Tibial nerve (tissue), 4 donors: ENCODE measurements at places on chromosomes 12 and 14.

DNA sequence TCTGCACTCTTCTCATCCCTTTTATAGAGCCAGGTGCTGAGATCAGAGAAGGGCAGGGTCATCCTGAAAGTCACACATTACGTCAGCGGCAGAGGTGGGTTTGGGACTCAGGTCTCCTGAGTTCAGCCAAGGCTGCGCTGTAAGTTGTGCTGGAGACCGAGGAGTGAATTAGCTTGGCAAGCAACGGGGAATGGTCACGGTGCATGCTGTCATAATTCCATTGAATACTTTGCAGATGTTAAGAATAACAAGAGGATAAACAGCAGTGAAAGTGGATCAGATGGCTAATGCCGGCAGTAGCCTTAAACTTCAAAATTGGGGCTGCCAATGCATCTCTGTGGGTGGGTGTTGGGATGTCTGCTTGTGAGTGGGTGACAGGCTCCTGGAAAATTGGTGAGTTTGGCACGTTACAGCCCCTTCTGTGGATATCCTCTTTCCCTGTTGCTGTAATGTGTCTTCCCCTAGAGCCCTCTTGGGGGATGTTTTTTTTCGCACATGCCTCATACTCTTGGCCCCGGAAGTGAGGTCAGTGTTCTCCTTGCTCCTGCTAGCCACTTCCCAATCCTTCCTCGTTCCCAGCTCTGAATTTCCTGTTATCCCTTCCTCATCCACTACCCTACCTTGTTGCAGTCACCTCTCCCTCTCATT, 287.1 kb upstream of the SRRM4 start:
- H3K4me3 ChIP-seq, result no peak overlapping the region
- H3K27me3 ChIP-seq, result no peaks in the 10 kb centered on the region
- DNase-seq, result no peak
- no peak overlapping the region for H3K27ac ChIP-seq

DNA sequence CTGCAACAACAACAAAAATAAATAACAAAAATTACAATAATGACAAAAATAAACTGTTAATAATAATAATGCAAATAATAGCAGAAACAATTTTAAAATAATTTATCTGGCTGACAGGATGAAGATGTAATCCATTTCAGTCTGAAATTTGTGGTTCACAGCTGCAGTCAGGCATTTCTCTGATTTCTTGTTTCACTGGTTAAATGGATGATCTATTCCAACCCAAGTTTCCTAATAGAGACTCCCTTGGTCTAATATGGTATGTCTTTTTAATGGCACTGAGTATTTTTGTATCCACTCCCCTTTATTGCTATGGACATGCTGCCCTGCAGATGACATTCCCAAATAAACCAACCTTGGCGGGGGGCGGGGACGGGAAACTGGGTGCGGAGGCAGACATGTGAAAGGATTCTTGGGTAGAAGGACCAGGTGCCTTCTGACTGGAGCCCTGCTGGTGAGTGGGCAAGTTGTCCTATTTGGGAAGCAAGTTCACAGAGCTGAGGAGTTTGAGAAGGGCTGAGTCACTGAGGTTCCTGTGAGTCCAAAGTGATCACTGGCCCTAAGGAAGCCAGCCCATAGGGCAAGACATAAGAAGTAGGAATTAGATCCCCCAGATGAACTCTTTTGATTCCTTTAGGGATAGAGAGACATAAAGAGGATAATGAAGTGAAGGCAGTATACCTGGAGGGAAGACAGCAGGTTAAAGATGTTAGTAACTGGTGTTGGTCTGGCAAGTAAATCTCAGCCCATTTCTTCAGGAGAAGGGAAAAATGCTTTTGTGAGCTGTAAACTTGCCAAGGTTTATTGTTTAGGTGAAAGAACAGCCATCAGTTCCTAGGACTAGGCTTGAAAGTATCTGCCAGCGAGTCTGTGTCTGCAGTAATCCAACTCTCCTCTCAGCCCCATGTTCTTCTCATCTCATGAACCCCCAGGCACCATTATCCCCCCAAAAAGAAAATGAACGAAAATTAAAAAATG, 14.5 kb downstream of the FOXG1 start:
- H3K4me3 ChIP-seq, result no peak overlapping the region
- no peaks in the 10 kb centered on the region for H3K27me3 ChIP-seq
- H3K36me3 ChIP-seq, result no peaks in the 10 kb centered on the region
- no peak for DNase-seq

DNA sequence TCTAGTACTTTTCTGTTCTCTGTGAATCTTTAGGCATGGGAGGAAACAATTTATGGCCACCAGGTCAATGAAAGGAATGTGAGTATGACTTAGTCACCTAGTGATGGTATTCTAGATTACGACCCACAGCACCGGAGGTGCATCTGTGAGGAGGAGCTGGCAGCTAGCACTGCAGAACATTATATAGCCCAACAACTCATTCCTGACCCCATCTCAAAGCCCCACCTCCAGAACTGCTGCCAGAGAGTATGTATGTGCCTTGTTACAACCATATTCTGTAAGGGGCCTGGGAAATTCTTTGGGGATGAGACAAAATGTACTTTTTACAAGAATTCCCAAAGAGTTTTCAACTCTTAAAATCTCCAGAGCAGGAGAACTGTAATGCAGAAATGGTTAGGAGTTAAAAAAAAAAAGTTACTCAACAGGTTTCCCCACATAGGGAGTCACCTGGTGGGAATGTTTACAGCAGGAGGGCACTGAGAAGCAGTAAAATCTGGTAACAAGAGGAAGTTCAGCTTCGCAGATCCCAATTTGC, 34.9 kb upstream of the CERS5 start:
- peaks cover 79% of the 10 kb centered on the region for H3K36me3 ChIP-seq
- no peak overlapping the region for H3K27ac ChIP-seq
- no peaks in the 10 kb centered on the region for H3K4me1 ChIP-seq

DNA sequence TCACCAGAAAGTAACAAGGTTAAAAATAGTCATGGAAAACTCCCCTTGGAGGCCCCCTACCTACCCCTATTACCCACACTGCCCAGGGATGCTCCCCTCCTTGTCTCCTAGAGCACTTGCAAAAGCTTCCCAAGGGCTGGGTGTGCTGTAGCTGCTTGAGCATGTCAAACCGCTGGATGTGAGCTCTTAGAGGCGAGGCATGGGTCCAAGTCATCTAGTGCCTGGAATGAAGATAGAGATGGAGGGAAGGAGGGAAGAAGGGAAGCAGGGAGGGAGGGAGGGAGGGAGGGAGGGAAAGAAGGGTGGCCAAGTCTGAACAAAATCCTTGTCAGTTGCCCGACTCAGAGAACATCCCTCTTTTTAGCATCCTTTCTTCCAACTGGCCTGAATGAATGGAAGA, 43.1 kb downstream of the LTBP2 start:
- H3K27ac ChIP-seq, result no peak overlapping the region
- no peaks in the 10 kb centered on the region for H3K27me3 ChIP-seq
- H3K4me3 ChIP-seq, result no peak overlapping the region
- H3K36me3 ChIP-seq, result no peaks in the 10 kb centered on the region

DNA sequence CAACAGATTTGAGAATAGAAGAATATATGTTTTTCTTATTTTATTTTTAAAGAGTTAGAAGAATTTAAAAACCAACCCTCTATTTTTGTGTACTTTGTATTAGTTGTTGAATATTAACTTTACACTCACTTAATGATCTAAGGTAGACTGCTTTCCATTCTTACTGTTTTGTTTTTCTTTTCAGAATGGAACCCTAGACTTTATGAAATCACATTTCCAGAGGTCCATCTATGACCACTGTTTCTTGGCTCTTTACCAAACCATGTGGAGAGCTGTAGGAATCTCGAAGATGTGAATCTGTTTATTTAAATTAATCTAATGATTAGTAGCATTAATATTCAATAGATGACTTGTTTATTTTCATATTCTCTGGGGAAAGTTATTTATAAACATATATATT, 7.2 kb upstream of the PIK3C2G start:
- no peaks in the 10 kb centered on the region for H3K4me1 ChIP-seq
- no peak overlapping the region for H3K4me3 ChIP-seq
- H3K27me3 ChIP-seq, result no peaks in the 10 kb centered on the region
- no peaks in the 10 kb centered on the region for H3K36me3 ChIP-seq
- DNase-seq, result no peak

GRCh38 chr14:90302529-90303303, 29.0 kb downstream of the NRDE2 start:
- DNase-seq, result no peak
- no peak overlapping the region for H3K4me3 ChIP-seq
- peaks cover 7% of the 10 kb centered on the region for H3K4me1 ChIP-seq
- H3K36me3 ChIP-seq, result peaks cover 6% of the 10 kb centered on the region

DNA sequence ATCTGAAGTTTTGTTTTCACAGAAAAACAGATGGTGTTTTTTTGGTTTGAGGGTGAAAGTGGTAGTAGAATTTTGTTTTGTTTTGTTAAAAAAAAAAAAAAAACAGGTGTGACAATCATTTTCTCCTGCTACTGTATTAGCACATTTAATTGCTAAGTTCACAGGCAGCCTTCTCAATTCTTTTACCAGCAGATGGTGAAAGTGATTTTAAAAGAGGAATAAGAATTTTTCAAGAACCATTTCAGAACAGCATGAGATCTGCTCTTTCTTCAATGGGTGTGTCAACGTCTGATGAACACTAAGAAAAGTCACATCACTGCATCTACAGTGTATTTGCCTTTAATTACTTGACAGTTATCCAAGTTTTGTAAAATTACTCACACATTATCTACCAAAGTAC, 303.7 kb upstream of the USP15 start:
- no peaks in the 10 kb centered on the region for H3K27me3 ChIP-seq
- H3K4me1 ChIP-seq, result no peaks in the 10 kb centered on the region
- no peak for DNase-seq
- no peak overlapping the region for H3K4me3 ChIP-seq

DNA sequence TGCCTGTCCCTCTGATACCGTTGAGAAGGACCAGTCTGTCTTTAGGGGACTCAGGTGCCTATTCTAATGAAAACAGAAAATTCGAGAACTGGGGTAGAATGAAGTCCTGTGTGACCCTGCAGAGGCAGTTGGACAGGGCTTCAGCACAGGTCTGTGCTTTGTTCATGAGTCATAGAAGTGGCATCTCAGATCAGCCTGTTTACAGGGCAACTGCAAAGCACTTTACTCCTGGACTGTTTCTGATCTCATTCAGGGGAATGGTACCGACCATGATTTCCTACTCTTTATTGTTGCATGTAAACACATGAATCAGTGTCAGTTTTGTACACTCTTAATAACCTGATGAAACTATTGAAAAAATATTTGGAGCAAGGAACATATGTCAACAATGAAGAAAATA, 1517.0 kb downstream of the AACS start:
- H3K27me3 ChIP-seq, result no peaks in the 10 kb centered on the region
- no peak overlapping the region for H3K4me3 ChIP-seq
- no peak overlapping the region for H3K27ac ChIP-seq
- DNase-seq, result no peak
- no peaks in the 10 kb centered on the region for H3K4me1 ChIP-seq

DNA sequence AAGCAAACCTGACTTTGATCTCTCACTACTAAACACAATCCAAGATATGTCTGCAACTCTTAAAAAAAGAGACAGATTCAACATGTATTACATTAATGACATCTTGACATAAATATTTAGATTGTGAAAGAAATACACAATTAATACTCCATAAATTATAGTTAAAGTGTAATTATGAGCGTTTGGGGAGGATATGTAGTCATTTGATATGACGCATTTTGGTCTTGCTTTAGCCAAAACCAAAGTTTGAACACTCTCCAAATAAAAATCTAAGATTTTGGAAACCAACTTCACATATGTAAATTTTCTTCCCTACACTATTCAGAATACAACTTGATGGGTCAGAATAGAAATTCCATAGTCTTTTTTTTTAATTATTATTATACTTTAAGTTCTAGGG, 1257.6 kb downstream of the SLC16A7 start:
- H3K27me3 ChIP-seq, result no peaks in the 10 kb centered on the region
- DNase-seq, result no peak
- no peaks in the 10 kb centered on the region for H3K36me3 ChIP-seq

- no peak for DNase-seq
- H3K27ac ChIP-seq, result no peak overlapping the region
- no peaks in the 10 kb centered on the region for H3K36me3 ChIP-seq
- H3K4me1 ChIP-seq, result no peaks in the 10 kb centered on the region
- H3K27me3 ChIP-seq, result no peaks in the 10 kb centered on the region
These were observed 21.4 kb upstream of the ATP2B1 start for GRCh38 chr12:89729946-89730459.

GRCh38 chr14:102209224-102209966, 69.7 kb downstream of the WDR20 start:
- H3K27me3 ChIP-seq, result no peaks in the 10 kb centered on the region
- no peaks in the 10 kb centered on the region for H3K36me3 ChIP-seq
- H3K4me3 ChIP-seq, result no peak overlapping the region
- DNase-seq, result peak; percentile 14

DNA sequence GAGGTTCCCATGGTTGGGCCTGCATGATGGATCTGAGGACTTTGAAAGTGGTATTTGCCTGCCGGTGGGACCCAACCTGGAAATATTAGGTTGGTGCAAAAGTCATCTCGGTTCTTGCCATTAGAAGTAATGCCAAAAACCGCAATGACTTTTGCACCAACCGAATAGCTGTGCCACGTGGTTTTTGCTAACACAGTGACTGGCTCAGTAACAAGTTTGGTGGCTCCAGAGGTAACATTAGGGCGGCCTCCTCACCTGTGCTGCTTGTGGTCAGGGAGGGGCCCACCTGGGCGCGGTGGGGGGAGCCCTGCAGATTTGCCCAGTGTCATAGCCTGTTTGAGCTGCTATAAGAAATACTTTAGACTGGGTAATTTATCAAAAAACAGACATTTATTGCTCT, 1.8 kb downstream of the BDKRB2 start:
- no peak for DNase-seq
- no peak overlapping the region for H3K27ac ChIP-seq
- H3K36me3 ChIP-seq, result peaks cover 5% of the 10 kb centered on the region

DNA sequence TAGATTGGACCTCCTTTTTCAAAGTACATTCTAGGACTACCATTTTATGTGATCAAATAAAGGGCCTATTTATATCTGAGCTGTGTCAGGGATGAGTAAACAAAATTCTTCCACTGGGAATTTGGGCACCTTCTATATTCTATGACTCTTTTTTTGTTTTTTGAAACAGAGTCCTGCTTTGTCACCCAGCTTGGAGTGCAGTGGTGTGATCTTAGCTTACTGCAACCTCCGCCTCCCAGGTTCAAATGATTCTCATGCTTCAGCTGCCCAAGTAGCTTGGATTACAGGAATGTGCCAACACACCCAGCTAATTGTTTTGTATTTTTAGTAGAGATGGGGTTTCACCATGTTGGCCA, 64.8 kb downstream of the DRAM1 start:
- H3K27me3 ChIP-seq, result no peaks in the 10 kb centered on the region
- no peaks in the 10 kb centered on the region for H3K36me3 ChIP-seq
- no peaks in the 10 kb centered on the region for H3K4me1 ChIP-seq
- DNase-seq, result no peak
- no peak overlapping the region for H3K4me3 ChIP-seq
- H3K27ac ChIP-seq, result no peak overlapping the region

DNA sequence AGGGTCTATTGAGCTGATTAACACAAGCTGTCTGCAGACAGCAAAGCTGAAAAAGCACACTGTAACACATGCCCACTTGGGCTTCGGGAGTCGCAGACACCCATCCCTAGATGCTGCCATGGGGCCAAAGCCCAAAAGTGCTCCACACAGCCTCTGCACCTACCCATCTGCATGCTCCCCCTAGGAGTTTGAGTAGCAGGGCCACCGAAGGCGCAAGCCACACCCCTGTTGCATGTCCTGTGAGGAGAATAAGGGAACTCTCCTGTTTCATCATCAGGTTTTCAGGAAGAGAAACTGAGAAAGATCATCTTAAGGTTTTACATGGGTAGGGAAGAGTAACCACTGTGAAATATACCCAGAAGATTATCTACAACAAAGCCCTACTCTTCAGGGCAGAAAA, 5.6 kb upstream of the ST8SIA1 start:
- H3K27ac ChIP-seq, result no peak overlapping the region
- no peak overlapping the region for H3K4me3 ChIP-seq
- no peak for DNase-seq

GRCh38 chr14:72932893-72933292, 6.6 kb downstream of the DCAF4 start:
- no peaks in the 10 kb centered on the region for H3K4me1 ChIP-seq
- peaks cover 2% of the 10 kb centered on the region for H3K36me3 ChIP-seq
- DNase-seq, result no peak
